ENCODE measurements at places on chromosomes 11 and 22.

DNA sequence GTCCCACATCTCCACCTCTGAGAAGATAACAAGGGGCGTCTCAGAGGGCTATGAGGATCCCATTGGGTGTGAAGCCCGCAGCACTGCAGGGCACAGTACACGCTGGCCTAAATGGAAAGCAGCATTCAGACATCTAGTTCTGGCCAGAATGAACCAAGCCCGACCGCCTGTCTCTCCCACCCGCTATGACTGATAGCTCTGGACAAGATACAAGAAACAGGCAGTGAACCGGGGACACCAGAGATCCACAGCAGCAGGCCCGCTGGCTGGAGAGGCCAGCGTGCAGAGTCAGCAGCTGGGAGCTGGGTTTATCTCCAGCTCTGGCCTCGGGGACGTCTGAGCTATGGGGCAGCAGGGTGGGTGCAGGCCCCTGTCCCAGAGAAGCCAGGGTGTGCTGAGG is 9.6 kb downstream of the CERK start:
- no peak for DNase-seq

DNA sequence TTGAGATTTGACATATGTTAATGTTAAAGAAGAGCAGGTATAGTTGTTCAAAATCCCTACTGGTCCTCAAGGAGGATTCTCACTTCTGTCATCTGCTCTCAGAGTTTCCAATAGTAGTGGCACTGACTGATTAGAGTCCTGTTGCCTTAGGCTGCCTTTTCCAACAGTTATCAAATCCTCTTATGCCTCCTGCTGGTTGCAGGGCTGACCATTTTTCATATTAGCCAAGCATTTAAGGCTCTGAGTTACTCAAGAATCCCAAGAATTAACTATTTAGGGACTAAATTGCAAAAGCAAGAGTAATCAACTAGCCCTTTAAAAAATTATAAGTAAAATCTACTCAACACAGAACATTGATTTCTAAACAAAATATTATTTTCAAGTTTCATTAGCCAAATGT is 212.0 kb upstream of the CHORDC1 start:
- no peak for DNase-seq

DNA sequence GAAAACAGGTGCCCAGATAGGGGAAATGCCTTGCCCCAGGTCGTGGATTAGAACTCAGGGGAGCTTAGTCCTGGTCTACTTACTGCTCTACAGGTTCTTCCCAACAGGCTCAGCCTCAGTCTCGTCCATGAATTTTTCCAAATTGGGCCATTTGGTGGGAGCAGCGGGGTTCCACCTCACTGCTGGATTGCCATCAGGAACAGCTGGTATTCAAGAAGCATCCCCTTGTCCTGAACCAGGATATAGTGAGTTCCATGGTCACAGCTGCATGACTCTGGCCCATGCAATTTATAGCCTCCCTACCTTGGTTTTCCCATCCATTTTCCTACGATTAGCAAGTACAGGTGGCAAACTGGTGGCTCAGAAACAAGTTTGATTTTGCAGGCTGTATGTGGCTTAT is 6.6 kb upstream of the UBE2L6 start:
- no peak for DNase-seq

- DNase-seq: no peak
These were observed 39.3 kb upstream of the SORL1 start for GRCh38 chr11:121412711-121413415.
